ENCODE measurements at places on chromosomes 7 and 10.

DNA sequence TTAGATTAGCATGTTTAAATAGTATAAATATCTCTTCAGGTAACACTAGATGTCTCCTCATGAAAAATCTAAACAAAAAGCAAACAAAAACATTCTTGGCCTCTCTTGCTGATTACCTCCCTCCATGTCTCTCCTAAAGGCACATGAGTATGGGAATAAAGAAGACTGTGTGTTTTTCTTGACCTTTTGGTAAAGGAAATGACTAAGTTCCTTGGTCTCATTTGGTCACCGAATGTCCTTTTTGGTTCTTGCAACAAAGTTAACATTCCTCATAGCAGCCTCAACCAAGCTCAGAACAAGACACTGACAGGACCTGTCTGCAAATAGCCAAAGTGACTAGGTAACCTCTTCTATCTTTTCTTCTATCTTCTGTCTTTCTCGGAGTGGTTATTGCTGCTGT, 35.5 kb downstream of the POM121L12 start:
- DNase-seq, result no peak

GRCh38 chr7:127588697-127589482, 679 bp downstream of the ARF5 start:
- no peak for DNase-seq

- peak; percentile 44 for DNase-seq
These were observed 1.7 kb upstream of the PAX2 start for GRCh38 chr10:100743626-100744135.

DNA sequence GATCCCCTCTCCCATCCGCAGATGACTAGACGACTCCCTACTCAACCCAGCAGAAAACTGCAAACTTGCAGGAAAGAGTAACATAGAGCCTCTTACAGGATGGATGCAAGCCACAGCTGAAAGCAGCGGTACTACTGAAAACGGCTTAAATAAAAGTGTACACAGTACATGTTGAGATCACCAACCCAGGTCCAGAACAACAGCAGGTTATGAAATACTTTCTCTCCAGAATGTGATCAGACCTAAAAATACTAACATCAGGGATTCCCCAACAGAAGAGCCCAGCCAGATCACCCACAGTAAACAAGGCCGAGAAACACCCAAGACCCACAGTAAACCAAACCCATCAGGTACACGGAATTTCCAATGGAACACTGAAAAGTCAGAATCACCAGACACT, 13.2 kb downstream of the ATE1 start:
- no peak for DNase-seq

DNA sequence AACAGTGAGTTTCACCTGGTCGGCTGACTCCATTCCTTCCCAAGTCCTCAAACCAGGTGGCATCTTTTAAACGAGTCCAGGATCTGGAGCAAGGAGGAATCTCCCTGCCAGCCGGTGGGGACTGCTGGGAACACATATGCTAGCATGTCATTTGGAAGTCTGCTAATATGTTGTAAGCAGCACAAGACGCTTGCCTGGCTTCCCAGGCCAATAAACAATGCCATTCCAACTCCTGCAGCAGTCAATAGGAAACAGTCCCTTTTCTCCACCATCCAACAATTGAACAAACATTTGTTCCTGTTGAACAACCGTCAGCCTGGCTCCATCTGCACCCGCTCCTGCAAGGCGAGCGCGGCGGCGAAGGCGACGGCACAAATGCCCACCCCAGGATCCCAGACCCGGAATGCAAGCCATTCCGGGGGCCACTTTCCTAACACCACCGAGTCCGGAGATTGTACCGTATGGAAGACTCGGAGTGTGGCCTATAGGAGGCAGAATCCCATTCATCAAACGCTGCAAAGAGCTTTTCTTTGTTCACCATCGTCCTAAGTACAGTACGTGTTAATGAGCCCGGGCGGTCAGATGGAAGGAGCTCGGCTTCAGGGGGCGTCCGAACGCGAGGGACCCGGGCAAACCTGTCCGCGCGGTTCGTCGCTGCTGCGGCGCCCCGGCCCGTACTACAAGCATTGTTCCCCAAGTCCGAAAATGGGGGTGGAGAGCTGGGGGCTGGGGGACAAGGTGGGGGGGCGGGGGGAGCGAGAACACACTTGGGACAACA, 1.6 kb downstream of the FAM53B start:
- DNase-seq, result no peak

- no peak for DNase-seq
These were observed 25.8 kb downstream of the NHLRC2 start for GRCh38 chr10:113880236-113880635.

DNA sequence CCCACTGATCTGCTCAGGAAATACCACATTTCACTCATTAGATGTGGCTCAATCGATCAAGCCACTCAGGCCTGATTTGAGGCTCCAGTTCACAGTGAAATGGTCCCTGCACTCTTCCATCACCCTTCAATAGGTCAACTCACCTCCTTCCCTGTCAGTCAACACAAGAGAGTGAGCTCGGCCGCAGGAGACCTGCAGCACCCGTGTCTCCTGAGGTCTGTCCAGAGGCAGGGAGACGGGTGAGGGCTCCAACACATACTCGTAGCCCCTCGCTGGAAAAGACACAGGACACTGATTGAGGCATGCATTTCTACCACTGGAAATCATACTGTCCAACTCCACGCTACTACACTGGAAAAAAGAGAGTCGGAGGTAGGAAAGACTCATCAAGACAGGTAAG, 7.1 kb downstream of the RCC1L start:
- DNase-seq, result no peak

DNA sequence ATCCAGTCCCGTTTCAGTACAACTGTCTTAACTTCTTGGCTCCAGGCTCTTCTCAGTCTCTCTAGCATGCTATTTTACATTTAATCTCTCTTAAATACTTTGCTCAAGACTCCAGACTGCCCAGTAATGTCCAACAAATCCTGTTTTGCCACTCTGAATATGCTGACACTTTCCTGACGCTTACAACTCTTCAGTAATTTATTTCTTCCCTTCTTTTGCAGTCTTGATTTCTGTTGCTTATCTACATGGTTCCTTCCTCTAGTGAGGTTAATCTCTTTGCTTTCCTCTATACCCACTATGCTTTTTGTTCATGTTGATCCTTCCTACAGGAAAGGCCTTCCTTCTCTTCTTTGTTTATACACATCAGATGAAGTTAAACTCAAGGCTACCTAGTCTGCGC, 23.7 kb downstream of the UMAD1 start:
- DNase-seq, result no peak

- DNase-seq, result no peak
These were observed 245.2 kb downstream of the ZMYND11 start for GRCh38 chr10:380313-380940.

DNA sequence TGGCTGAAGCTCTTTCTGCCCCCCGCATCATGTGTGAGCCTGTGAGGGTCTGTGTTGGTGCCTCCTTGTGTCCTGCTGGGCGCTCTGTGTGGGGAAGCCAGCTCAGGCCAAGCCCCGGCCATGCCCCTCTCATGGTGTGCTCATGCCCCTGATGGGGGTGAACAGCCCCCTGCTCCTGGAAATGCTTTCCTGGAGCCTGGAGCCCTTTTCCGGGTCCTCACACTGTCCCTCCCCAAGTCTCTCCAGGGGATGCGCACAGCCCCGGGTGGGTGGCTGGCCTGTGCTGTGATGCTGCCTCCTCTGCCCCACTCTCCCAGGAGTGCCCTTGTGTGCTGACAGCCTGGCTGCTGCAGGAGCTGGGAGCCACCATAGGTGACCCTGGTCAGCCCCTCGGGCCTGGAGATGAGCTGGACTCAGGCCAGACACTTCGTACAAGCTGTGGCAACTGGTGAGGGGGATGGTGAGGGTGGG, 20.8 kb upstream of the ZNF862 start:
- no peak for DNase-seq

DNA sequence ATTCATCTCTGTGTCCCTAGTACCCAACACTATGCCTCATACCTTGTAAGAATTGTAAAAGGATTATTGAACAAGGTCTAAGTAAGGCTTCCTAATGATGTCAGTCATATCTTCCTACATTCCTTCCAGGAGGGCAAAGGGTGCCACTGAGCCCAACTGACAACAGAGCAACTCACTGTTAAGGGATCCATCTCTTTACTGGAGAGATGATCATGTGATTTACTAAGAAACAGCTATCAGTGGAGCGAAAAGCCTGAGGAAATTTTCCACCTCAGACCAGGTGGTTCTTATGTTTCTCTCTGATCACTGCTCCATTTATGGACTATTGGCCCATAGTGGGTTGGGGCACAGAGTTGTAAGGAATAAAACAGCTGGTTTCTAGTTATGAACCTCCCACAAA, 38.9 kb upstream of the CNNM1 start:
- no peak for DNase-seq

DNA sequence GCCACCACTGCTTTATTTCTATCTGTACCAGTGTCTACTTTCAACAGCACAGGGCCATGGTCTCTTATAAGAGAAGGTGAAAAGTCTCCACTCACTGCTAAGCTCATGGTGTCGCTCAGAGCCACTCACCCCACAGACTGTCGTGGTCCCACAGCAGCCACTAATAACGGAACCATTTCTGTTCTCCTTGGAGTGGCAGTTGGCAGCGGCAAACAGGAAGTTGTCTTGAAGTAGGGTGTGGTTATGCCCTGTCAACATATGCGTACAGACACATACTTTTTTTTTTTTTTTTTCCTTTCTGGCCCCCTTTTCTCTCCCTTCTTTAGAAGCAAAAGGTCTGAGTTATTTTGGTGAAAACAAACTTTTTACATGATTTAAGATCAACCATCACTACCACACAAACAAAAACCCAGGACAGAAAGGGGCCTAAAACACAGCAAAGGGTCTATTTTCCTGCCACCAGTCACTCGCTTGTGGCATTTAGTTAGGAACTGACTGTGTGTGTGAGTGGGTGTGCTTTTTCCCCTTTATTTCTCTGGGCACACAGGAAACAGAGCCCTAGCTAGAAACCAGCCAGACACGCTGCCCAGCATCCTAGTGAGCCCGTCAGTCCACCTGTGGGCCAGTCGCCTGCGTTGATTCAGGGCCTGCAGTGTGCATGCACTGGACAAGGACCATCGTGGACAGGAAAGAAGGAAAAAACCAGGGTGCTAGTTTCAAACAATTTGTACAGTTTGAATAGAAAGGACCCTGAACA, 96.7 kb upstream of the EFCAB10 start:
- no peak for DNase-seq
